ENCODE measurements at places on chromosomes 2 and 18.

- DNase-seq = peak; percentile 54
These were observed 42.9 kb downstream of the HDLBP start for GRCh38 chr2:241272303-241273209.

DNA sequence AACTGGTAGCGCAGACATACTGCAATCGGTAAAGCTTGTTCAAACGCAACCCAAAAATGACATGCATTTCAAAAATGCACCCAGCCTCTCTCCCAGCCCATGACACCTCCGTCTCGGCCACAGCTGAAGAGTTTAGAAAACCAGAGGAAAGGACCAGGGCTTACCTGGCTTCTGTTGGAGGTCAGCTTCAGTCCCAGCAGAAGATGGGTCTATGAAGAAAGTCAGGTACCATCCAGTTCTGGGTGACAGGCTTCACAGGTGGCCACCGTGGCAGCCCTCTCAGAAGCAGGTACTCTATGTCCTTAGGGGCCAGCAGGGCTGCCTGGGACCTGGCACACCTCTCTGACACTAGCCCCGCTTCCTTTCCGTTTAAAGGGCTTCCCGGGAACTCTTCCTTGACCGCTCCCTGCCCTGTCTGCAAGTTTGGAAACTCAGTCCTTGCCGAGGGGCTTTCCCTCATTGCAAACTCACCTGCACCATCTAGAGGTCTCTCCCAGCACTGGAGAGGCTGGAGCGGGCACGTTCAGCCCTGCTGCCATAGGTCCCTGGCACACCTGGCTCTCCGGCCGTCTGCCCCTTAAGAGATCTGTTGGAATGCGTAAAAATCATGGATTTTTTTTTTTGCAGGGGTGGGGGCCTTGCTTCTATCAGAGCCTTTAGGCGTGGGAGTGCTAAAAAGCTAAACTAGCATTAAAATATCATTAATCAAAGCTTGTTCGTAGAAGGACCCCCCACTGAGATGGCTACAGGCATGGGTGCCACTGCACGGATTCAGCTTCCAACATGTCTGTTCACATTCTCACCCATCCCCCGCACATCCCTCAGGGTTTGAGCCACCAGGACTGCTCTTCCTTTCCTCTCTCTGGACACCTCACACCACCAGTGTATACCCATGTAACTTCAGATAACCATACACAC, at the start of gene EDAR:
EDAR (minus strand) TSS at position 425 of the 918 bp plus-strand sequence. CDS start 58,206 bp downstream, outside the sequence.
- DNase-seq = peak; percentile 52

DNA sequence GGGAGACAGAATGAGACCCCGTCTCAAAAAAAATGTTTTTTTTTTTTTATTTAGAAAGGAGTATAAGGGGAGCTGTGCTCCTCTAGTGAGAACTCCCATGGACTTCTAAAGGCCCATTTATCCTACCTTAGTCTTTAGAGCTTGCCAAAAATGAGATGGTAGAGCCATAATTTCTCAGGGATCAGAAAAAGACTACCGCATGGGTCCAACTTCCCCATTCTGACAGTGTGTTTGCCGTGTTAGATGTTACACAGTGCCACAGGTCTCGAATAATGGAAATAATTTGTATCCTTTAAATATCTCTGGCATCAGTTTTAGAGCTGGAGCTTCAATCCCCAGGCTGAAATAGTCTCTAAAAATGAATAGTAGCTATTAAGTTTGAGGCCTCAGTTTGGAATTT, 6.0 kb upstream of the SLC39A10 start:
- DNase-seq = no peak

- no peak for DNase-seq
These were observed 51.6 kb downstream of the APOB start for GRCh38 chr2:20992201-20992711.

- no peak for DNase-seq
These were observed 111.3 kb downstream of the CPS1 start for GRCh38 chr2:210667711-210668110.

DNA sequence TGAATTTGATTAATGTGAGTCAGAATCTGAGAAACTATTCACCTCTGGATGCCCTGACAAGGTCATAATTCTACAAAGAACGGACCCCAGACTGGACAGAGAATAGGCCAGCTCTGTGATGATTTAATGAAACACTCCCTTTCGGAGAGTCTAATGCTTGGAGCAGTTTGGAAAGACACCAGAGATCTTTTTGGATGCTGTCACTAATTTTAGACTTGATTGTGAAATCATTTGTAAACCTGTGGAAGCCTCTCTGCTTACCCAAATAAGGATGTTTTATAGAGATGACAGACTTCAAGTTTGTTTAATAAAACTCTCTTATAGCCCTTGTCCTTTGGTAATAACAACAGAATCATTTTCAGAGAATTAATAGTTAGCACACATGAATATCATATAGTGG, 83.5 kb downstream of the MYL12B start:
- no peak for DNase-seq

DNA sequence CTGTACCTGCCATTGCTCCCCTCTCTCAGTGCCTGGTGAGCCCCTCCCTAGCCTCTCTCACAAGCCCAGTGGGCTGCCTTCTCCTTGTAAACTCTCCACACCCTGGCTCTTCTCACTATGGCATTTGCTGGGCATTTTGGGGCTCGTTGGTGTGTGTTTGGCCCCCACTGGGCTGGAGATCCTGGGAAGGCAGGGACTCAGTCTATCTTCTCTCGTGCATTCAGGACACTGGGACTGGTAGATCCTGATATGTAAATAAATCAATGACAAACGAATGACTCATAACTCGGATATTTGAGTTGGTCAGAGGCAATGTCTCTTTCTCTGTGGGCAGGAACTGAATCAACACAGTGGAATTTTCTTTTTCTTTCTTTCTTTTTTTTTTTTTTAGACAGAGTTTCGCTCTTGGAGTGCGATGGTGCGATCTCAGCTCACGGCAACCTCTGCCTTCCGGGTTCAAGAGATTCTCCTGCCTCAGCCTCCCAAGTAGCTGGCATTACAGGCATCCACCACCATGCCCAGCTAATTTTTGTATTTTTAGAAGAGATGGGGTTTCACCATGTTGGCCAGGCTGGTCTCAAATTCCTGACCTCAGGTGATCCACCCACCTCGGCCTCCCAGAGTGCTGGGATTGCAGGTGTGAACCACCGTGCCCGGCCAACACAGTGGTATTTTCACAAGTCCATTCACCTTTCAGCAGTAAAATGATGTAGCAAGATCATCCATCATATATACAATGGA, 144.6 kb upstream of the SPRED2 start:
- DNase-seq = no peak

DNA sequence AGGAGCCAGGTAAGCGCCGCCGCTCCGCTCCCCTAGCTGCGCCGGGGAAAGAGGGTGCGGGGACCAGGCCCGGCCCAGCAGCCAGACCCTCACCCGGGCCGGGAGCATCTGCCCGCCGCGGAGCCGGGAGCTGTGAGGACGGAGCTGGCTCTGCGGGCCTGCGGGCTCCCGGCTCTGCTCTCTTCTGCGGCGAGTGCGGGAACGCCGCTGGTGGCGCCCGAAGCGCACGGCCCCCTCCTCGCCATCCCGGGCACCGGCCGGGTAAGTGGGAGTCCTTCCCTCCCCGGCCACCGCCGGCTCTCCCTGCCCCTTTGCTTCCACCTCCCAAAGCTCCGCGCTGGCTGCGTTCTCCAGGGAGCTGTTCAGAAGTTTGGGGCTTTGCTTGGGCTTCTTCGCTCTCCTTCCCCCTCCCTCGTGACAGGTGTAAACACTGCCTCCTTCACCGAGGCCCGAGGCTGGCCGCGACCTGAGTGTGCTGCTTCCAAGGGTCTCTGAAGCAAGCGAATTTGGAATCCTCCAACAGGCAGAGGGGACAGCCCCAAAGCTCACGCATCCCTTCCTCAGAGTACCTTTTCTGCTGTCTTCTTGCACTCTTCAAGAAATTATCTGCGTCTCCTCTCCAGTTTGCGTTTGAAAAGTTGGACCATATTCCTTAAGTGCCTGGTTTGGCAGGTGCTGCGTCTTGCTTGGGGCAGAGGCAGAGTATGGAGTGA, 632 bp downstream of the AFTPH start:
- peak; percentile 36 for DNase-seq

DNA sequence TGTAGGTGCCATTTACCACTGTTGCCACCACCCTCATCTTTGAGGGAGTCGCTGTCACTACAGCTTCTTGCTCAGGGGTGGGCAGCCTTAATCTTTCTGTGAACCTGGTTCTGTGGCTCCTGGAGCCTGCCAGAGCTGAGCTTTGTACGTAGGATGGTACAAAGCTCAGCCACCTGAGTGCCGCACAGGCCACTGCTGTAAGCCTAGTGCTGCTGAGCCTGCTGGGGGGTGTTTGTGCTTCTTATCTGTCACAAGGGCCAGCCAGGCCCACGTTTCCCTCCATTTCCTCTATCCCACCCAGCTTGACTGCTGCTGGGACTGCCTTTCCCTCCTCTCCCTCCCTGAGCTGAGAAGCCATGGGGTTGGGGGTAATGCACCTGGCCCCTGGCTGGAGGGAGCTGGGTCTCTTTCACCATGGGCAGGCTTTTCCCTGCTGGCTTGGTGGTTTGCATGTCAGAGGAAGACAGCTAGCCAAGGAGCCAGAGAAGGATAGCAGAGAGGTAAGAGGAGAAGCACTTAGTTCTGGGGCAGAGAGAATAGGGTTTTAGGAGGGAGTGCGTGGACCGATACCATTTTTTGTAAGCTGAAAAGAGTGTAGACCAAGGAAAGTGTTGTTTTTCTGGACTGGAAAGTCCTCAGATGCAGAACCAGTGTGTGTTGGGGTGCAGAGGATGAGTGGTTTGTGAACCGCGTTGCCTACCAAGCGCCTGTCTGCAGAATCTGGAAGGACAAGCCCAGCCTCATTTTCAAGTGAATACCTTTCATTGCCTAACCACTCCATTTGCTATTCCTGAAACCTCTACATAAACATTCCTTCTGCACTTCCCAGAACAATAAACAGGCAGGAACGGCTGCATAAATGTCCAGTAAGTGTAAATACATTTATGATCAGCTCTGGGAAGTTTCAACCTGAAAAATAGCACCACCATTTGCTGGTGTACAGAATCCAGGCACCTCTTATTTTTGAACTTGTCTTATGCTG, 45.1 kb upstream of the FHL2 start:
- DNase-seq = no peak

- no peak for DNase-seq
These were observed 2.0 kb downstream of the NPPC start for GRCh38 chr2:231923951-231924888.

Measured in stimulated activated CD4-positive, alpha-beta T cell treated with anti-CD3 and anti-CD28 coated beads, Interleukin-4, amount 100 ng/mL, for 1 hour (primary cell).